ENCODE measurements at places on chromosomes 12 and 14. TPM values are rescaled to one million over a fixed set of nuclear protein-coding genes. Genes with fewer than 3 reads are reported as not detected.

CMA1 gene
- not detected for total RNA-seq

MGAT4C gene
- under 0.01 TPM for total RNA-seq

SSTR1 gene
- total RNA-seq: under 0.01 TPM

KLRG1 gene
- 0.51 TPM for total RNA-seq

TMEM229B gene
- 1.1 TPM for total RNA-seq

MEG3 gene
- total RNA-seq: 10.1 TPM

CCDC177 gene
- total RNA-seq: not detected

JDP2 gene
- total RNA-seq: 8.5 TPM

GTF2A1 gene
- 58.3 TPM for total RNA-seq

LRRIQ1 gene
- total RNA-seq: 0.38 TPM

MCRS1 gene
- 52.7 TPM for total RNA-seq

OTX2 gene
- total RNA-seq: not detected

PRR4 gene
- 0.51 TPM for total RNA-seq

WNT5B gene
- total RNA-seq: 0.51 TPM

PMCH gene
- not detected for total RNA-seq

AMN1 gene
- 7.8 TPM for total RNA-seq

TMEM63C gene
- 0.77 TPM for total RNA-seq

CFAP73 gene
- not detected for total RNA-seq

CCDC197 gene
- not detected for total RNA-seq

BICD1 gene
- total RNA-seq: 12.8 TPM

GPR162 gene
- 0.76 TPM for total RNA-seq

All from dermis microvascular lymphatic vessel endothelial cell (primary cell).